ENCODE measurements at places on chromosomes 1 and 21. TPM values are rescaled to one million over a fixed set of nuclear protein-coding genes. Genes with fewer than 3 reads are reported as not detected.

DNA sequence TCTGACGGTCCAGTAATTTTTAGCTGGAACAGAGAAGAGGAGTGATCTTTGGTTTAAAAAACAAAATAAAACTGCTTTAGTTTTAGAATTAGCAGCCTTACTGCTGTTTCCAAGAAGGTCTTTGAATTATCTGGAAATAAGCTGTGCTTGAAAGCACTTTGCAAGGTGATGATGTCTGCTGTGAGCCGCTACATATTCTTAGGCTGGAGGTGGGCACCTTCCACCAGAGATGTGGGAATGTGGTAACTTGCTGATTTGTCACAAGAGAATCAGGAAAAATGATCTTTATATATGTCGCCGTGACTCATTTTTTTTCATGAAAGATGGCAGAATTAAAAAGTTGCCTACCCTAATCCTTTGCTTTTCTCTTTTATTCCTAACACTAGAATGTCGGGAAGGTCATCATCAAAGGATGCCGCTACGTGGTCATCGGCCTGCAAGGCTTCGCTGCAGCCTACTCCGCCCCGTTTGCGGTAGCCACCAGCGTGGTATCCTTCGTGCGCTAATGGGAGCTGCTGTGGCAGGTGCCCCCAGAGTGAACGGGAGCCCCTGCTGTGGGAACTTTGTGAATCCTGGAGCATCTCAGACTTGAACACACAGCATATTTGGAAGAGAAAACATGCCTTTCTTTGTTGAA, 6.2 kb downstream of the C1orf115 start:
- no peak for DNase-seq

GRCh38 chr1:27102707-27103468, 52.0 kb downstream of the SLC9A1 start:
- peak; percentile 68 for DNase-seq

- no peak for DNase-seq
Observed at GRCh38 chr1:176066709-176067108, 140.4 kb downstream of the COP1 start.

DNA sequence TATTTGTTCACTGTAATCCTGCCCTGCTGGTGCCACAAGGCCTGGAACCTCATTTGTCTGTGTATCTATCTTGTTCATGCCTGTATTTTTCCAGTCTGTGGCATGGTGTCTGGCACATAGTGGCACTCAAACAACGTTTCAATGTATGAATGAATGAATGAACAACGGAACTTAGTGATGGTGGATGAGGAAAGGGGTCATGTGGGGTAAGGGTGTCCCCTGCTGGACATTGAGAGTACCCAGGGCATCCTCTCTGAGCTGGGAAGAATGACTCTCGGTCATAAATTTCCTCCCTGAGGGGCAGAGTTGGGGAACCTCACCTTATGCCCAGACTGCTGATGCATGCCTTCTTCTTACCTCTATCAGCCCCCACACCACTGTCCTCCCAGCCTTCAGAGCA, 18.9 kb upstream of the ZNF683 start:
- DNase-seq, result peak; percentile 53

The SMIM34 gene
- total RNA-seq, result not detected

Measured in CD4-positive, alpha-beta memory T cell (primary cell).